ENCODE measurements at places on chromosomes 5 and 9.

DNA sequence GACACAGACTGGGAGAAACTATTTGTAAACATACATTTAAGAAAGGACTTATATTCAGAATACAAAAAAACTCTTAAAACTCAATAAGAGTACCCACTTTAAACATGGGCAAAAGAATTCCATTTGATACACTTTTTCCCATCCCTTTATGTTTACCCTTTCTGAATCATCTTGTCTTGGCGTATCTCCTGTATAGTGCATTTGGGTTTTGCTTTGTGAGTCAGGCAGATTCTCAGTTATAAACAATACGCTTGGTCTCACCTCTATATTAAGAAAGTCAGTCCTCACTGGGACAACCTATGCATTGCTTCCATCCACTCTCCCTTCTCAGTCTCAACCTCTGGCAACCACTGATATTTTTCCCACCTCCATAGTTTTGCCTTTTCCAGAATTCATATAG lies 27.3 kb upstream of the ADAMTS6 start:
- no peak for ATAC-seq

DNA sequence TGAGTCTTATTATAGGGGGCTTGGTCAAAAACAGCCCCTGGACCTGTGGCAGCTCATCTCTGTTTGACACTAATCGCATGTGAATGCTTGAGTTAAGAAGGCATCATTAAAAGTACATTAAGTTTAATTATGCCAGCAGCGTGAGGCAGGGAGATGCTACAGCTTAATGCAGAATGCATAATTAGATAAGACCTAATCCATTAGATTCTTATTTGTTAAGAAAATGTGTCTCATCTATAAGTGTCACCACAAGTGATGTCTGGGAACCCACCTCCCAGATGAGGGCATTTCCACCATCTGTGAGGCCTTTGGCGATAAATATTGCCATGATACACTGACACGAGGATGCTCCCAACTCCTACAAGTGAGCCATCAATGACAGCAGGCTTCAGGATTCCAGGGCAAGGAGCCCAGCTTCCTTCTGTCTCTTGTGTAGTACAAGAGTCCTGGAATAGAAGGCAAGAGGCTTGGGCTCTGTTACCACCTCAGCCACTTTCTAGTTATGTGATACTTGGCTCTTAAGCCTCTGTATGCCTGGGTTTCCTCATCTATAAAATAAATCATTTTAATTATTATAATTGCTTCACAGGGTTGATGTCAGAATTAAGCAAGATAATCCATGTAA lies 202.7 kb downstream of the FAM114A2 start:
- ATAC-seq: no peak

GRCh38 chr5:72647806-72648205 lies 140.6 kb upstream of the ZNF366 start:
- ATAC-seq: no peak

GRCh38 chr9:35028341-35028740 lies 38.8 kb downstream of the DNAJB5 start:
- no peak for ATAC-seq

DNA sequence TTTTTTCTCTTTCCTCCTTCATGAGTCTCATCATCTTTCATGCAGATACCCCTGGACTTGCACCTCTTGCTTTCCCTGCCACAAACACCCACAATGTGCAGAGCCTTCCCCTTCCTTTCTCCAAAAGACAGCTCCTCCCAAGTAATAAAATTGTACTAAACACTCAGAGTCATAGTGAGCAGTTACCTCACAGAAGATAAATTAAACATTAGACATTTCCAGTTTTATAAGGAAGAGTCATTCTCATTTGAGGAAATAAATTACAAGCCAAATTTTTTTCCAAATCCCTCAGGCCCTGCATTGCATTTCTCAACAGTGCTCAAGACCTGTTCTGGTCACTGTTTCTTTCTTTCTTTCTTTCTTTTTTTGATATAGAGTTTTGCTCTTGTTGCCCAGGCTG lies 131.5 kb downstream of the ATPSCKMT start:
- no peak for ATAC-seq

GRCh38 chr9:121785673-121786542 lies 134.5 kb downstream of the DAB2IP start:
- ATAC-seq: no peak

DNA sequence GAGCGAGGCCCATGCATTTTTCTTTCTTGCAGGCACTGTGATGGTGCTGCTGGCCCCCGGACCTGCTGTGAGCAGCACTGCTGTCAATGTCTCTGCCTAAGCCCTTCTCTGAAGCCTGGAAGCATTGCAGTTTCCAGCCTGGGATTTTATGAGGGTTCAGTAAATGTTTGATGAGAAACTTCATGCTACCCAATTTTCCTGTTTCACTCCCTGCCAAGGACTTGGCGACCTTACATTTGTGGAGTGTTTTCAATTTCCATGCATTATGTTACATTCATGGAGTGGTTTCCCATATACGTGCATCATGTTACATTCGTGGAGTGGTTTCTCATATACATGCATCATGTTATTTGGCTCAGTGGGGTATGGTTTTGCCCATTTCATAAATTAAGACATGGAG lies 90.7 kb upstream of the PTCH1 start:
- no peak for ATAC-seq
